ENCODE measurements at places on chromosomes 16 and 17.
A peak's percentile ranks its signal among the peaks of the same experiment; 100 is the strongest.

- DNase-seq, result no peak
These were observed 48.6 kb downstream of the TNFRSF13B start for GRCh38 chr17:16923097-16923903.

DNA sequence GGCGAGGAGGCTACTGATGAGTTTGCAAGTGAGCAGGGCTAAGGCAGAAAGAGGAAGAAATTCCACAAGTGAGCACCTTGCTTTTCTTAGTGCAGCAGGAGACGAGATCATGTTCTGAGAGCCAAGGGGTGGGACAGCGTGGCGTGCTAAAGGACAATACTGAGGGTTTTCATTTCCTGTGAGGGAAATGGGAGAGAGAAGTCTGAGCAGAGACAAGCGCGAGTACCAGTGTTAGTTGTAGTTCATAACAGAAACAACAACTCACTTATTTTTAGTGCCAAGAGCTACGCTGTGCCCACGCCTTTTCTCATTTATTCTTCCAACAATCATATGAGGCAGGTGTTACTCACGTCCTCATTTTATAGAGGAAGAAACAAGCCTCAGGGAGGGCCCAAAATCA is 2.3 kb downstream of the SPACA3 start:
- DNase-seq, result no peak

- no peak for DNase-seq
These were observed 934 bp upstream of the AOC2 start for GRCh38 chr17:42843358-42843934.

DNA sequence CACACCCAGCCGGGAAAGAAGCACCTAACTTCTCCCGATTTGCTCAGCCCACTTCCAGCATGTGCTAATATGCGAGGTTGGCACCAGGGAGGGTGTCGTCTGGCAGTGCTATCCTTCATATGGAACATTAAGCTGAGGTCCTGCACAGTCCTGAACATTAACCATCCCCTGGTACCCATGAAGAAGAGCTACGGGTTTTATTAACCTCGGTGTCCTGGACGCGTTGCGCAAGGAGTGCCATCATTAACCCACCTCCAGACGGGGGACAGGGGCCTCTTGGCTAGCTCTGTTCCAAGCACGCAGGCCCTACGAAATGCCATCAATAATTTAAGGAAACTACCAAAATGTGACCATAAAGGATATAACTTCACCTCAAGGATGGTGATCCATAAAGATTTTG is 193.5 kb downstream of the MAF start:
- DNase-seq, result no peak

- no peak for DNase-seq
These were observed 466.6 kb upstream of the ERCC4 start for GRCh38 chr16:13453325-13453724.

- no peak for DNase-seq
These were observed 6.6 kb upstream of the HOXB9 start for GRCh38 chr17:48632579-48633265.

- peak; percentile 59 for DNase-seq
These were observed 20.6 kb upstream of the SNTB2 start for GRCh38 chr16:69166221-69166833.

DNA sequence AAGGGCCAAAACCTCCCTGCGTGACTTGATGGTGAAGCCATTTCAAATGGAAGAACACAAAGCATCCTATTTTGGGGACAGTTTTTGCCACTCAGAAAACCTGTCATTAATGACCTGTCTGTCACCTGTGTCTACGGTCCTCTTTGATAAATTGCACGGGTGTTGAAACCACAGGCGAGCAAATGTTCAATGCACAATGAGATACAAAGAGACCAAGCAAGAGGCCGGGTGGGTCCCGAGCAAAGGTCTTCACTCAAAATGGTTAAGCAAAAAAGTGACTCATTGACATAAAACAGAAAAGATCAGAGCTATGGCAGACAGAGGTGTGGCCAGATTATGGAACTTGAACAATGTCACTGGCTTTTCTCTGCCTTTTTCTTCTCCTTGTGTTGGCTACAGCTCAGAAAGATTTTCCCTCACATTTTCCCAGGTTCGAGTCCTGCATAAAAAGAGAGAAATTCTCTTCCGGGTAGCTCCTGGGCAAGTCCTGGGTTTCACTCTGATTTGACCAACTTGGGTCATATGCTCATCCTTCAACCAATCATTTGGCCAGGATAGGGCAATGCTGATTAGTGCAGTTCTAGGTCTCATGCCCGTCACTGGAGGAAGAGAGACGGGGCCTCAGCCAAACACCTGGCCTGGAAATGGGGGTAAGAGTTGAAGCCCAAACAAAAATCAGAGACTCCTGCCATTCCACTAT is 92.2 kb downstream of the CMC2 start:
- no peak for DNase-seq

DNA sequence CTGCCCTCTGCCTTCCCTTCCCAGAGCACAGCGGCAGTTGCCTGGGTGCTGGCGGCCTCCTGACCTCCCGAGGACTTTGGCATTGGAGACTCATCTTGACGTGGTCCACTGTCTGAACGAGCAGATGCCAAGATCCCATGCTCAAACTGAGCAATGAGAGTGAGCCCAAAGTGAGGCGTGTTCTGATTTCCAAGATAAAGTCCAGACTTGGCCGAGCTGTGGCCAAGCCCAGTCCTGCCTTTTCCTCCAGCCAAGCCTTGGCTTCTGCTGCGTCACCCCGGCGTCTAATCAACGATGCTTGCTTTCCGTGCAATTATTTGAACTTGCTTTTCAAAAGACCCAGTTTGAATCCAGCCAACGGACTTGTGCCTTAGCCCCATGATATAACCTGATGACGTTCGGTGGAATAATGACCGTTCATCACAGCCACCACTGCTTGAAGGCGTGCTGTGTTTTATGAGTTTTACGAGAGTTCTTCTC is 179.2 kb downstream of the IRF8 start:
- DNase-seq, result no peak

- peak; percentile 77 for DNase-seq
These were observed 98.3 kb downstream of the PITPNC1 start for GRCh38 chr17:67475161-67475937.

GRCh38 chr17:38709864-38710603 is 5.0 kb downstream of the MLLT6 start:
- no peak for DNase-seq

DNA sequence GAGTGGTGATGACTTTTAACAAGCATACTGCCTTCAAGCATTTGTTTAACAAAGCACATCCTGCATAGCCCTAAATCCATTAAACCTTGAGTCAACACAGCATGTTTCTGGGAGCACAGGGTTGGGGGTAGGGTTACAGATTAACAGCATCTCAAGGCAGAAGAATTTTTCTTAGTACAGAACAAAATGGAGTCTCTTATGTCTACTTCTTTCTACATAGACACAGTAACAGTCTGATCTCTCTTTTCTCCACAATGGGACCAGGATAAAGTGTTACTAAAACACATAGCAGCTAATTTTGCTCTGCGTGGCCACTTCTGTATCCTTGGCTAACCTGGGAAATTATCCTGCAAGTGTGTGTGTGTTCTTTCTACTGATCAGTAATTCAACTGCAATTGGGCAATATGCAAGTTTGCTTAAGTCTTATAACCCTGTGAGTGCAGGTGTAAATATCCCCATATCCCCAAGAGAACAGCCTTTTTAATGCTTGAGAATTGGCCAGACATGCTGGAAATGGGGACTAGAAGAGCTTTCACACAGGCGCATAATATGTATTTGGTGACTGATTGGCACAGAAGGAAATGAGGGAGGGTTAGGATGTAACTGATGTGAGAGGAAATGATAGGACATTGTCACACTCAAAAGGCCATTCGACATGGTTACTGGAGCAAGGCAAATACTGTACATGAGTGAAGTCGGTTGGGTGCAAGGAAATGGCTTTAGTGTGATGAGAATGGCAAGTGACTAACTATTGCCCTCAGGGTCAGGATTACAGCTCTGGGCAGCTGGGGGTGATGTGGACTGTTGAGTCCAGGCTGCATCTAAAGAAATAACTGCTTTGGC is 10.8 kb upstream of the ANKS4B start:
- DNase-seq, result no peak

DNA sequence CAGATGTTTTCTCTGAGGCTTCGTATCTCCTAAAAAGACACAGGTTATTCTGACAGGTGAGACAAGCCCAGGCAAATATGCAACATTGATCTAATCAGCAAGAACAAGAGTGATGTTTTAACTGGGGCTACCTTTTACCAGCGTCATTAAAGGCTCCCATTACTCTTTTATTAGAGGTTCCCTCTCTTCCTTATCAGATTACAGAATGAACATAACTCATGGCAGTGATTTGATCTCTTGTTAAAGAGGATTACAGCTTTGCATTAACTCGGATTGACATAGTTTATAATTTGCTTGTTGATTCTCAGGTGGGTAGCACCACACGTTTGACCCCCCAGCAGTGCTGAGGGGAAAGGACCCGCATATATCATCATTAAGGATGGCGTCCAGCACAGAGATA is 90.5 kb downstream of the AATF start:
- DNase-seq, result no peak

DNA sequence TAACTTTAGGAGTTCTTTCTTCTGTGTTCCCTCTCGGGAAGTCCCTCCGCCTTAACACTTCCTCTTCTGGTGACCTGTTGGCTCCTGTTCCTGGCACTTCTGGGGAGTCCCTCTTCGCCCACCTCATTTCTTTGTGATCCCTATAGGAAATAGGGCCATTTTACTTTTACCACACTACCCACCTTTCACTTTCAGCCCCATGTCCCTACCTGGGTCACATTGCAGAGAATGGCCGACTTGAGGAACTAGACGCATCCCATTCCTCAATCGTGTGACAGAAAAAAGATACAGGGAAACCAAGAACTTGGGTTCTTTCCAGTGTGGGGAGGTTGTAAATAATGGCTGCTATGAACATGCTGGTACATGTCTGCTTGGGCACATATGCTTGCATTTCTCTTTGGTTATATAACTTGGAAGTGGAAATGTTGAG is 6.6 kb downstream of the IL21R start:
- DNase-seq, result no peak

GRCh38 chr17:66190738-66191592 is 968 bp downstream of the CEP112 start:
- DNase-seq, result no peak

DNA sequence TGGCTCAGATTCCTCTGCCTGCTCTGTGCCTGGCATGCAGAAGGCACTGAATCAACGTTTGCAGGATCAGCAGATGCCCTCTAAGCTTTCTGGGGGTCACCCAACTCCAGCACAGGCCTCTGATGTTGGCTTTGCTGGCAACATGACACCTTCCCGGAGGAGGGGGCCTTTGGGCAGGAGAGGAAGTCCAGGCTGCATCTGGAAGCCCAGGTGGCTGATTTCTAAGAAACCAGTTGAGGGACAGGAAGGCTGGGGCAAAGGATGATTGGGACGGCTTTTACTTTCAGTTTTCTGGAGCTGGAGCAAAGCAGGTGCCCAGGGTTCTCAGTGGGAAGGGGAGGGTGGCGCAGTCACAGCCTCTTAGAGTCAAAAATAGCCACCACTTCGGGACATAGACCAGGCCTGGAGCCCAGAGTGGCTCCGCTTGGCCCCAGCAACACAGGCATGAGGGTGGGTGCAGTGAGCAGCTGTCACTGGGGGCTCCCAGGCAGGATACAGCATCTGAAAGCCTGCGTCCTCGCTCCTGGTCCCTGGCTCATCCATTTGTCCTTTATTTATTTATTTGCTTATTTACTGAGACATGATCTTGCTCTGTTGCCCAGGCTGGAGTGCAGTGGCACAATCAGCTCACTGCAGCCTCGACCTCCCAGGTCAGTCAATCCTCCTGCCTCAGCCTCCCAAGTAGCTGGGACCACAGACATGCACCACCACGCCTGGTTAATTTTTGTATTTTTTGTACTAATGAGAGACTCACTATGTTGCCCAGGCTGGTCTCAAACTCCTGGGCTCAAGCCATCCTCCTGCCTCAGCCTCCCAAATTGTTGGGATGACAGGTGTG is 15.1 kb downstream of the SOCS1 start:
- no peak for DNase-seq

DNA sequence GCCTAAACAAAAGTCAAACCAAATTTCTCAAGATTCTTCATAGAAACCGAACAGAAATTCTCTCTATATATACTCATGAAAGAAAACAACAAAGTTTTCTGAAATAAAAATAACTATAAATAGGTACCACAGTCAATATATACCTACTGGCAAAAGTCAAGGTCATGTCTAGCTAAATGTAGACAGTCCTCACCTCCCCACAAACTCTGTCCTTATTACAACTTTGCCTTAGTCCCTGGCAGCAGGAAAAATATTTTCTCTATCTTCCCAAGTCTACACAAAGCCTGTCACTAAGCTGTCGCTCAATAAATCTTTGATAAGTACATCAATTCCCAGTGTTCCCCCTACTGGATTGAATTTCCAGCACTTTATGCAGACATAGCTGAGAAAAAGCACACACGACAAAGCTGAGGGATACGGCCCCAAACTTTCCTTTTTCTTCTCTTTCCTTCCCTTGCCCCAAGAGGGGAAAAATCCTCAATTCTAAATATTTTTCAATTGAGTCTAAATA is 2.7 kb downstream of the CFAP20 start:
- DNase-seq, result no peak

Data from stimulated activated CD4-positive, alpha-beta T cell treated with anti-CD3 and anti-CD28 coated beads, Interleukin-2, amount 100 ng/mL, for 48 hours (primary cell).